ENCODE measurements at places on chromosomes 12 and 14.

GRCh38 chr12:83462419-83462818 lies 775.7 kb downstream of the TMTC2 start:
- DNase-seq: no peak

DNA sequence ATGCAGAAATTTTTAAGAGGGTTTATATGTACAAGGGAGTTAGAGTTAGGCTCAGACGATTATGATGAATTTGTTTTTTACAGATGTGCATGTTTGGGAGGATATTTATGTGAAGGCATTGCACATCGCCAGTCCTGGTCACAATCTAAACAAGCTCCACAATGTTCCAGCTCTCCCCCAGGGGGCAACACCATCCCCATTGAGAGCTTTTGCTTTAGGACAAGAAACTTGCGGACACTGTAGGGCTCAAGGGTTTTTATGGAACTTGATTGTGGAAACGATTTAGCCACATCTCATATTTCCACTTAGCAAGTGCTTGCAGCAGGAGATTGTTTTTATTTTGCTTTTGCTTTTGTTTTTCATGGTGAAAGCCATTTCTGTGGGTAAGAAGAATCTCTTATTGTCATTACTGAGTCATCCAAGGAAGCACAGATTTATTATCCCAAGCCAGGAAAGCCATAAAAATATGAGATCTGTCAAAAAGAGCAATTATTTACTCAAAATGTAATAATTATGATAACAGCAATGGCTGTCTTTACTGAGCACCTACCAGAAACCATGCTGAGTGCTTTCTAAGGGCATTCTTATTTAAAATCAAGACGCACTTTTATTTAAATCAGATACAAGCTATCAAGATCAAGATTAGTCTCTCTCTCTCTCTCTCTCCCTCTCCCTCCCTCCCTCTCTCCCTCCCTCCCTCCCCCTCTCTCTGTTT lies 276.7 kb upstream of the SRRM4 start:
- DNase-seq: no peak

DNA sequence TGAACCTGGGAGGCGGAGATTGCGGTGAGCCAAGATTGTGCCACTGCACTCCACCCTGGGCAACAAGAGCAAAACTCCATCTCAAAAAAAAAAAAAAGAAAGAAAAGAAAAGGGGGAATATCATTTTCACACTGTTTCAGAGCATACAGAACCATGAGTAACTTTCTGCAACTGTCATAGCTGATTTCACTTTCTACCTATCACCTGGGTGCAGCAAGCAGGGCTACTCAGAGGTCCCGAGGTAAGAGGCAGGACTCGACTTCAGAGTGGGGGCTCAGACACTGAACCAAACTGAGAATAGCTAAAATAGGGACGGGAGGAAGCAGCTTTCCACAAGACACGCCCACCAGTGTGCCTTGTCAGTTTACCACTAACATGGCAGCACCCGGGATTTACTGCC lies 29.8 kb downstream of the OR10P1 start:
- no peak for DNase-seq

GRCh38 chr14:101470266-101470665 lies 91.0 kb upstream of the DIO3 start:
- DNase-seq: no peak

DNA sequence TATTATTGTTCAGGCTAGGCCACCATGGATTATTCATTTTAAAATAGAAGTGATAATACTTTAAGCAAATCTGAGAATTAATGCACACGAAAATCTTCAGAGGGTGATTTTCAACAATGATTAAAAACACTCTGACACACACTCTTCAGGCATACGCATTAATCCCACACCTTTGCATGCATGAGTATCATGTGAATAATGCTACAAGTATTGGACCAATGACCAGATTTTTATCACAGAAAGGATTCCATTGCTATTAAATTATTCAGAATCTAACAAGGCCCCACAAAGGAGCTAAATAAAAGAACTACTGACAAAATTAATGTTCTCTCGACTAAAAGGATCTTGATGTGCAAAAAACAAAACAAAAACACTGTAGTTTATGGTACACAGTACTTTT lies 11.1 kb downstream of the EPS8 start:
- DNase-seq: no peak

GRCh38 chr12:20264026-20264425 lies 104.3 kb upstream of the PDE3A start:
- DNase-seq: no peak

DNA sequence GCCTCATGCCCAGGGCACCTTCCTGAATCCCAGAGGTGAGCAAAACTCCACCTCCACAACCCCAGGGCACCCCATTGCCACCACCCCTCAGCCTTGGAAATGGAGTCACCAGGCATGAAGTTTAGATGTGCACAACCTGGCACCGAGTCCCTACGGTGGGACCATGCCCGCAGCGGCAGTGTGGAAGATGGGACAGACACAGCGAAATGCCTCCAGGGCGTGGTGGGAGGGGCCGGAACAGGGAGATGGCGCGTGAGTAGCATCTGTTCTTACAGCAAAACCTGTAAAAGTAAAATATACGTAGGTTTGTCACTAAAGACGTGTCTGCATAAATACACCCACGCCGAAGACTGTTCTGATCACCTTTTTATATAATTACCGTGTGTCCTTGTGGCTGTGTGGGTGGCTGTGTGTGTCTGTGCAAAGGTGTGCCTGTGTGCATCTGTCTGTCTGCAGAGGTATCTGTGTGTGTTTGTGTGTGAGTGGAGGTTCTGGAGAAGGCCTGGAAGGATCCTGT lies 17.4 kb upstream of the DEGS2 start:
- no peak for DNase-seq

GRCh38 chr14:94787092-94787491 lies 17.2 kb upstream of the GSC start:
- DNase-seq: no peak

GRCh38 chr12:89697296-89697695 lies 11.3 kb downstream of the ATP2B1 start:
- DNase-seq: no peak

GRCh38 chr12:111467857-111468241 lies 62.1 kb downstream of the SH2B3 start:
- DNase-seq: no peak

DNA sequence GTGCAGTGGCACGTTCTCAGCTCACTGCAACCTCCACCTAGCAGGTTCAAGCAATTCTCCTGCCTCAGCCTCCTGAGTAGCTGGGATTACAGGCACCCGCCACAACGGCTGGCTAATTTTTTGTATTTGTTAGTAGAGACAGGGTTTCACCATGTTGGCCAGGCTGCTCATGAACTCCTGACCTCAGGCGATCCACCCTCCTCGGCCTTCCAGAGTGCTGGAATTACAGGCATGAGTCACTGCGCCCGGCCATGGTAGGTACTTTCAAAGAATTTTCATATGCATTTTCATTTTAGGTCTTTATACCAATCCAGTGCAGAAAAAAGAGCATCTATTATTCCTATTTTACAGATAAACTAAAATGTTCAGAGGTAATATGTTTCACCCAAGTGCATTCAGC lies 411.3 kb upstream of the USP15 start:
- no peak for DNase-seq

All from fibroblast of skin of scalp (primary cell).